ENCODE measurements at places on chromosomes 12 and 14.
A peak's percentile ranks its signal among the peaks of the same experiment; 100 is the strongest.

- no peak for DNase-seq
Measured at GRCh38 chr12:98446060-98446459, 69.3 kb upstream of the TMPO start.

DNA sequence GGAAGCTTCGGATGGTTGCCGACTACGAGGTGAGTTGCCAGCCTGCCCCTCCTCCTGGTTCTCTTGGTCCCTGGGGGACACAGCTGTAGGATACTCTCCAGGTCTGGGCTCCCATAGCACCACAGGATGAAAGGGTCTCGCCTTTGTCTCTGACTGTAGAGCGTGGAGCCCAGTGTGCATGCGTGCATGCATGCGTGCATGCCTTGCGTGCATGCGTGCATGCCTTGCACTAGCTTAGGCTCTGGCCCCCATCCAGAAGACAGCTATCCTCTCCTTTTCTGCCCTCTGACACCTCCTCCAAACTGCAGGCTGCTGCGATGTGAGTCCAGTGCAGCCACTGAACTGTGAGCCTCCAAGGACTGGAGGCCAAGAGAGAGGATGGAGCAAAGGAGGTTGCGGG is 19.1 kb downstream of the NGB start:
- no peak for DNase-seq

GRCh38 chr12:129068684-129069083 is 215.4 kb downstream of the GLT1D1 start:
- DNase-seq: no peak

DNA sequence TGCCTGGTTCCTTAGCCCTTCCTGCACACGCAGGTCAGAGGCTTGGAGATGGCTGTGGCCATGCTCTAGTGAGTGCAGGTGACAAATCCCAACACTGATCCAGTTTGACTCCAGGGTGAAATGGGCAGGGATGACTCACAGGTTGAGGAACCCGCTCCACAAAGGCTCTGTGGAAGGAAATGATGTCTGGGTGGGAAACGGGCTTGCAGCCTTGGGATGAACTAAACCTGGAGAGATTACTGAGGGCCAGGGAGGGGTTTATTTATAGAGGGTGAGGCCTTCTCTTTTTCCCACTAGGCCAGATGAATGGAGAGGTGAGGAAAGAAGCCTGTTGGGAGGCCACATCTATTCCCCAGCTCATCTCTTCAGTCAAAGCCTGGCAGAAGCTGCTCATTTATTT is 29.3 kb upstream of the EMP1 start:
- DNase-seq: no peak

DNA sequence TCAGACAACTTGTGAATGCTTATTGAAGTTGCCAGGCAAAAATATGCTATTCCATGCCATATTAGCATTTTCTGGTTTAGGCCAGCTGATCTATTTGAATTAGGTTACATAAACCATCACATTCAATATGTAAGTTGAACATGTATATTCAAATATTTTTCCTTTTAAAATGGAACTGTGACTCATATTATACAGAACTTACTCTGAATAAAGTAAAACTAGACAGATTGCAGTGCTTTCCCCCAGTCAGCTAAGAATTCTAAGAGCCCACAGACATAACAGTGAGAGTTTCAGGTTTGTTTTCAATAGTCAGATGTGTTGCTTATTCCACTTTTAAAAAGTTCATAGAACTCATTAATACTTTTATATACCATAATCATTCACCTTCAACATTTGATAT is 119.8 kb downstream of the MGST1 start:
- no peak for DNase-seq

DNA sequence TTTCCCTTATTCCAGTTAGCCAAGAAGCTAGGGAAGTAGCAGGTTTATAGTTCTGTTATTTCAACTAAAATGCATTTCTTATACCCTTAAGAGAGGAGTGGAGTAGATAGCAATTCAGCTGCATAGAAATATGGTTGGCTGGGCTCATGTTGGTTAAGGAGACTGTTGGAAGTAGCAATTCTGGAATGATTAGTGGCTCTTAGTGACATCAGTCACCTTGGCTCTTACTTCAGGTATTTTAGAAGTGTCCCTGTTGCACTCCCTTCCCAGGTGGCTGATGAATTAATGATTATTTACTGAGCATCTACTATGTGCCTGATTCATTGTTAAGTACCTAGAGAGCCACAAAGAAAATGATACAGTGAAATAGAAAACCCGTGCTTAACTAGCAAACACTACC is 128.1 kb downstream of the MGST1 start:
- no peak for DNase-seq

DNA sequence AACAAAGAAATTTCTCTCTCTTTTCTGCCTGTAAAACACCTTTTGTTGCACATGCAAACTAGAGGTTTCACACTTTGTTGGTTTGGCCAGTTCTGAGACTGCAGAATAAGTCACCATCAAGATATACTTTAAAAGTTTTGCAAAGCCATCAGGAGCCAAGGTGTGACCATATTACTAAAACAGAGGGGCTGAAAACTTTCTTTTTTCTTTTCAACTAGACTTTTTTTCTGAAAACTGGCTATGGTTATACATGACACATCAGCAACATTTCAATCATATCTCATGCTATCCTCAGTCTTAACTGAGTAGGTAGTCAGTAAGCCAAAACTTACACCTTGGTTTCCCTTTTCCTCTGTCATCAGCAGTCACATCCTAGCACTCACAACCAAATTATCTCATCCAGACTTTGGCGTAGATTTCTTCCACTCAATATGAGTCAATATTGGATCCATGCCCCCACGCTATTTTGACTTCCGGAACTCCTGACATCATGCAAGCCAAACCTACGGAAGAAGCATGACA is 4.1 kb upstream of the IFNG start:
- no peak for DNase-seq

GRCh38 chr12:50933459-50934124 is 18.8 kb upstream of the HIGD1C start:
- DNase-seq: no peak

DNA sequence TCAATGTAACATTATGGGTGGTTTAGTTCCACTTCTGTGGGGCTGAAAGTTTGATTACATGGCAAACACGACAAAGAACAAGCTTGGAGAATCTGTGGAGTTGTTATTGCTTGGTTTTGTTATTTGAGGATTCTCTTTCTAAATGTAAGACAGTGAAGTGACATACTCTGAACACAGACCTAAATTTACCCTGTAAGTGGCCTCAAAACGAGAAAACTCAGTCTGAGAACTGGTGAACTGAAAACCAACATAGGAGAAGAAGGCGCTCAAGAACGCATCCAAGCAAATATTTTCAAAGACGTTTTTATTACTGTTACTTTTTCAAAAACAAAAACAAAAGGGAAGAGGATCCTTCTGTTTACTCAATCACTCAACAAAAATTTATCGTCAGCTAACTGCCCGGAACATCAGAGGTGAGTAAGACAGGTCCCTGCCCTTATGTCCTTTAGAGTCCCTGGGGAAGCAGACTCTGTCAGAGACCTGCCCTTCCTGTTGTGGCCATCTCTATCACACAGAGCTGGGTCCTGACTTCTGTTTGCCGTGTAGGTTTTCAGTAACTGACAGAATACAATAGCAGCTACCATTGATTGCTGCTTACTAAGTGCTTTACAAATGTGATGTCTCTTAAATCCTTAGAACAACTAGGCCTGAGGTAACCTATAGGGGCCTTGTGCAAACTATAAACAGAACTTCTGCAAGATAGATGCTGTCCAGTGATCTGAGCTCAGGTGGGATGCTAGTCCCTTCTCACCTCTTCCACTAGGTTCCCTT is 79.3 kb upstream of the C12orf71 start:
- DNase-seq: no peak

DNA sequence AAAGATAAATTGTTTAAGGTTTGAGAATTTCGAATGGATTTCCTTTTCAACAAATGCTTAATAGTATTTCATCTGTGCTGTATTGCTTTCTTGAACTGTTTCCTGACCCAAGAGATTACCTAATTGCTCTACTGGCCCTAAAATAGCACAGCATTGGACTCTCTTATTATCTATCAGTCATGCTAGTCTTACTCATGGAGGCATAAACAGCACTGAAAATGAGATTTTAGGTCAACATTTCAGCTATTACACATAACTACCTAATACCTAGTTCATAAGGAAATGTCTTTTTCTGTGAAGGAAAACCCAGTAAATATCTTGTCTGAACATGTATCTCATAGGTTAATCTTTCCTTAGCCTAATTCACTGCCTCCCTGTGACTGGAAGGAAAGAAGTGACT is 4.3 kb upstream of the ABCD2 start:
- no peak for DNase-seq

DNA sequence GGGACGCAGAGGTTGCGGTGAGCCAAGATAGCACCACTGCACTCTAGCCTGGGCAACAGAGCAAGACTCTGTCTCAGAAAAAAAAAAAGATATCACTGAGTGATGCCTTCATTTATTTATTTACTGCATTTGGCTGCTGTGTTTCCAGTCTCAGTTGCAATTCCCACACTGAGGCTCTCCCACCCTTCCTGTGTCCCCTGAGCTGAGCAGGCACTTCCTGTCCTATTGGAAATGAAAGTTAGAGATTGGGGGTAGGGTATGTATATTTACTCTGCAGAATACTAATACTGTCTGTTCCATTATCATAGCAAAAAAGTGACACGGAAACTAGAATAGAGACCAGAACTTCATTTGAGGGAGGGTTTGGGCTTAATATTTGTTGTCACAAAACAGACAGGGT is 1.6 kb upstream of the RBMS2 start:
- DNase-seq: no peak

DNA sequence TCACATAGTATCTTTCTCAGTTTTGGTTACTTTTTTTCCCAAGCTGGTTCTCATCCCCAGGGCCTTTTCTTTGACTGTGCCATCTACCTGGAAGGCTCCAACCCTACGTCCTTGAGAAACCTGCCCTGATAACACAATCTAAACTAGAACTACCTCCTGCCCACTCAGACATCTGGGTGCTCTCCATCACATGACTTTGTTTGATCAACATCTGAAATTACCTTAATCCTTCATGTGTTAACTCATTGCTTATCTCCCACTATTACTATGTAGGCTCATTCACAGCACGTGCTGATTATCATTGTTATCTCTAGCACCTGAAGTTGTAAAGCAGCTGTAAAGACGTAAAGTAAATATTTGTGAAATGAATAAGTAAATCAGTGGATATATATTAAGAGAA is 784.0 kb downstream of the TMTC2 start:
- DNase-seq: no peak

DNA sequence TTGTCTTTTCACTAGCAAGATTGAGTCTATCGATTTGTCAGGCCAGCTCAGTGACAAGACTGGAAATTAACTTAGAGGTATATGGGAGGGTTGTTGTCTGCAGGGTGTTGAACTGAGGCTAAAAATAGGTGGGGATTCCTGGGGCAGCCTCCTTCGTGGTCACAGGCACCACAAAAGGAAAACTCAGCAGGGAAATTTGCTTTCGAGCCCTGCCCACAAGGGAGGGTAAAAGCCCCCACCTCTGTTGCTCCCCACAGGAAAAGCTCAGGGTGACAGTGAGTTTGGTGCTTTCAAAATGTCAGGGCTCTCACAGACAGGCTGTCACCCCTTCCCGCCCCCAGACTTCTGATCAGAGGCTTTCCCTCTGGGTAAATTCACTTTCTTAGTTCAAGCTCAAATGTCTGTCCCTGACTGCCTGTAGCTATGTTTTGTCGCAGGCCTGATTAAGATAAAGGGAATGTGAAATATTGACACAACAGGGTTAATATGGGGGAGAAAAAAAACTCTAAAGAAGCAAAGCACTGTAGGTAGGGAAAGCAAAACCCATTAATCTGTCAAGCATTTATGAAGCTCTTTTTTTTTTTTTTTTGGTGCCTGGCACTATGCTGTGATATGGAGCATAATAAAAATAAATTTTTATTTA is 11.7 kb upstream of the NFKBIA start:
- peak; percentile 63 for DNase-seq

GRCh38 chr14:61090432-61091216 is 109.6 kb downstream of the SLC38A6 start:
- DNase-seq: no peak

DNA sequence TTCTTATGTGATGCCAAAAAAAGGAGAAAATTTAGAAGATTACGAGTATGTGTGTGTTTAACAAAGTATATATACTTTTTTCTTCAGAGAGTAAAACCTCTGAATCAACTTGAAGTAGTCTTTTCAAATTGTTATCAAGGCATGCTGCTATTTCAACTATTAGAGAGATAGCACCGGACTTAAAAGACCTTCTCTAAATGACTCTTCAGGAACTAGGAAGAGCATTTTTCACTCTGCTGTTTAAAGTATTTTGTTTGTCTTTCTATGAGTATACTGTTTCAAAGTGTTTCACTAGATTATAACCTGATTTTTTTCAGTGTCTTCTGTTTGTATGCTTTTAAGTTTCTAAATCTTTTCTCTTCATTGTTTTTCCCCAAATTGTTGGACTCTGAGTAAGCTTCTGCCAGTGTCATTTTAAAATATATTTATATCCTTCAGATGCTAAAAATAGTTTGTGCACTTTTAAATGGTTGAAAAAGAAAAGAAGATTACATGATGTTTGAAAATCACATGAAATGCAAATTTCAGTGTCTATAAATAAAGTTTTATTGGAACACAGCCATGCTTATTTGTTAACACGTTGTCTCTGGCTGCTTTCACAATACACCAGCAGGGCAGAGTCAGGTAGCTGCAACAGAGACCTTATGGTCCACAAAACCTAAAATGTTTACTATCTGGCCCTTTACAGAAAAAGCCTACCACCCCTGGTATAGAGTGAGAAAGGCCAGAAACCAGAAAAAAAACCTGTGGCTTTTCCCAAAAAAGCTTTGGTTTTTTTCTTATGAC is 21.3 kb downstream of the CRADD start:
- no peak for DNase-seq

DNA sequence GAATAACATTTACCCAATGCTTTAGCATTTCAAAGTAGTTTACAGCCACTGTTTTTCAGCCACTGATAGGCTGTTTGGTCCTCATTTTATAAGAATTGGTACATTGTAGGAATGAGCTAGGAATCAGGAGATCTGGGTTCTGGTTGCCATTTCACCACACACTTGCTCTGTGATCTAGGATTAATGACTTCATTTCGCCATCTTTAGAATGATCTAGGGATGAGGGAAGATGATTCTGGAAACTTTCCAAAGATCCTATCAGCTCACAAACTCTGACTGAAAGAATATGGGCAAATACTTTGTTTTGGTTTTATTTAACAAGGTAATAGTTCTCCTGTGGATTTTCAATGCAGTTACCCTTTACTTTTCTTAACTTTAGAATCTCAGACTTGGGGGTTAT is 155.0 kb downstream of the GCH1 start:
- no peak for DNase-seq

- no peak for DNase-seq
Measured at GRCh38 chr12:78797196-78797931, 67.2 kb upstream of the SYT1 start.

- DNase-seq: no peak
Measured at GRCh38 chr12:26231921-26232320, 36.5 kb downstream of the SSPN start.

Measured in stimulated activated CD4-positive, alpha-beta T cell treated with anti-CD3 and anti-CD28 coated beads, TNF-alpha, amount 100 ng/mL, for 48 hours (primary cell).